ENCODE measurements at places on chromosomes 2 and 18.

DNA sequence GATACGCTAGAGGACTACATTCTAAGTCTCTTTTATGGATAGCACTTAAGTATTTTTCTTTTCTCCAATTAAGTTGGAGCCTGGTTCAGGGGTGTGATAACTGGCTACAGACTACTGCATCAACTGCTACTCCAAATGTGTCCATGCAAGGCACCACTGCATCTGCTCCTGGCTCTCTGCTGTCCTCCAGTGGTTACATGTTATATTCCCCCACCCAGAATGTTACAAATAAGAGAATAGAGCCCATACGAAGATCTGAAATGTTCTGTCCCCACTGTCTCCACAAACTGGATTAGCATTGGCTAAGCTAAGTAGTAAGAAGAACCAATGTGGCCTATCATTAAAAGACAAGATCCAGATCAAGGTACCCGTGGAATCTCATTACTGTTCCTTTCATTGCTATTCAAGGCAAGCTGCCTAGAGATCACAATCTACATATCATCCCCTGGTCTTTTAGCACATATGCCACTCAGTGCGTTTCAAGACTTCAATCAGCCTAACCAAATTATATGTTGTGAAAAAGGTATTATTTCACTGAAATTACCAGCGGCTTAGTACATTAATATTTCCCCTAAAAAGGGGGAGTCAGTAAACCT, 308.3 kb upstream of the SLC8A1 start:
- DNase-seq = peak; percentile 19

- DNase-seq = peak; percentile 56
These were observed 83.4 kb upstream of the RTN4 start for GRCh38 chr2:55133467-55134315.

GRCh38 chr2:91442246-91442905, 2750.9 kb downstream of the RPIA start:
- DNase-seq = peak; percentile 26

DNA sequence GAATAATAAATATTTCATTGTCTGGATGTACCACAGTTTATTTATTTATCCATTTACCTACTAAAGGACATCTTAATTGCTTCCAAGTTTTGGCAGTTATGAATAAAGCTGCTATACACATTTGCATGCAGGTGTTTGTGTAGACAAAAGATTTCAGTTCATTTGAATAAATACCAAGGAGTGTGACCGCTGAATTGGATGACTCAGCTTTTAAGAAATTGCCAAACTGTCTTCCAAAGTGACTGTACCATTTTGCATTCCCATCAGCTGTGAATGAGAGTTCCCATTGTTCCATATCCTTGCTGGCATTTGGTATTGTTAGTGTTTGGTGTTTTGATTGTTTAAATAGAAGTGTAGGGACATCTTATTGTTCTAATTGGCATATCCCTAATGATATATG, 36.2 kb upstream of the FMNL2 start:
- peak; percentile 33 for DNase-seq

GRCh38 chr2:96156011-96156820, 11.0 kb upstream of the DUSP2 start:
- no peak for DNase-seq

- DNase-seq = peak; percentile 2
These were observed 37.5 kb downstream of the SLC39A10 start for GRCh38 chr2:195694553-195694952.

DNA sequence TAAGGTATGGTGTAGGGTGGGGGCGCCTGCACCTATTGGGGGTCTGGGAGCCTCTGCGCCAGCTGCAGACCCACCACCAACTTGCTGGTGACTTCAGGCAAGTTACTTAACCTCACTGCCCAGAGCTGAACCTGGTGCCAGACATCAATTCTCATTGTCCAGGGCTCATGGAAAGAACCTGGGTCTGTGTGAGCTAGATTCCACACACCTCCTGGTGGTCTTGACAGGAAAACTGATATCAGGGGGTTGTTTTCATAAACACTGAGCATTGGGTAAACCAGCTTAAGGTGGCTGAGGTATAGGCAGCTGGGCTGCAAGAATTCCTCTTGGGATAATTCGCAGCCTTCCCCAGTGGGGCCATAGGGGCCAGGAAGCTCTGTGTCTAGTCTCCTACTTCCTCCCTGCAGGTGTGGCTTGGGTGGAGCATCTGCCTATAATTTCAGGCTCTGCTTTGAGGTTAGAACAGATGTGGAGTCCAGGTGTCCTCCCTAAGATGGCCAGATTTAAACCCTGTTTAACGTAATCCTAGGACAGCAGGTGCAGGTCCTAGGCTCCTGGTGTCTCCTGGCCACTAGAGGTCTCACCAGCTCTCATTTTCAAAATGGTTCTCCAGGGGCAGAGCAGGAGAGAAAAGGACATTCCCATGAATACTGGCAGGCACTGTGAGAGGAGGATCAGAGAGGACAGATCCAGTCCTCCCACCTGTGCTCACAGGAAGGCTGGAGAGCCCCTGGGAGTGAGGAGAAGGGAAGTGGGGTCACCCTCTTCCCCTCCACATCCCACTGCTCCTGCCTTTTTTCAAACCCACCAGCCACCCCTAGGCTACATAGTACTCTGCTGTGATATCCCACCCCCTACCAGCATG, 100.4 kb upstream of the SMAD2 start:
- peak; percentile 50 for DNase-seq

GRCh38 chr18:12520442-12520992, 112.8 kb downstream of the PRELID3A start:
- no peak for DNase-seq

DNA sequence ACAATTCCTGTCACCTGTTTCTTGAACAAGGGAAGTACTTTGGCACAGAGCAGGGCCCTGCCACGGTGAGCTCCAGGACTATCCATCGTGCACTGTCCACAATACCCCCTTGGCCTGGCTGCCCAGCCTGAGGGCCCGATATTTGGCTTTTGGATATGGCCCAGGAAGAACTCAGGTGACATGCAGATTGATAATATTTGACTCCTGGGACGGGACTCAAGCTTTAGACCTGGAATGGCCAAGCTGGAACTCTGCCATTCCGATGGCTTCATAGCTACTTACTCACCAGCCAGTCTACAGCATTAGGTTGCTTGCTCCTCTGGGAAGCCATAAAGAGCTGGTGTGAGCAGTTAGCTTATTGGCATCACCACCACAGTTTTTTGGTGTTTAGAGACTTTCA, 26.6 kb downstream of the EML6 start:
- no peak for DNase-seq

- peak; percentile 72 for DNase-seq
These were observed 96.0 kb downstream of the HNMT start for GRCh38 chr2:138060301-138060635.

DNA sequence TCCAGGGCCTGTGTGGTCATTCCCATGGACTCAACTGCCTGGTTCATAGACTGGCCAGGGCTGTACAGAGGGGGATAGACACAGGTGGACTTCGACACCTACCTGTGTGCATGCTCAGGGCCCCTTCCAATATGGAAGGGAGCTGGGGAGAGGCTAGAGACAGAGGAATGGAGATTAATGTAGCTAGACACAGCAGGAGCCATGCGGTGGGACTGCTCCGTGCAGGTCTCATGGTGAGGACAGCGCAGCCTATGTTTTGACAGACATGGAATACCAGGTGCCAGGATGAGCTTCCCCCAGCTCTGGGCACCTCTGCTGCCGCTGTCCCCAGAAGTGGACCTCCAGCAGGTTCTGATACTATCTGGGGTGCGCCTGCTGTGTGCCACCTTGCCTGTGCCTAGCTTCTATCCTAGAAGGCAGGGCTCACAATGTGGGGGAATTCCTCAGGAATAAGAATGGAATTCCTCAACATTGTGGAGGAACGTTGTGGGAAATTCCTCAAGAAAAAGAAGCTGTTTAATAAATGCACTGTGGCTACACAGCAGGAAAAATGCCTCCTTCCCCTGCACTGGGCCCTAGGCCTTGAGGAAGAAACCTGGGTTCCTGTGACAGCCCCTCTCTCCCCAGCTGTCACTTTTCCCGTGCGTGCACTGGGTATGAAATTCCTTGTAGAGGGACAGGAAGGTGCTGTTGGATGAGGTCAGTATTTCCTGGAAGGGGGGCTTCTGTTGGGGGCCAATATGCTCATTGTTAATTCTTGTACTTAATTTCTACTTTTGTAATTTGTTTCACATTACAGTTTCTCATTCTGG, 7.3 kb downstream of the IL1R1 start:
- no peak for DNase-seq

GRCh38 chr2:120271711-120272379, 19.2 kb downstream of the RALB start:
- no peak for DNase-seq

DNA sequence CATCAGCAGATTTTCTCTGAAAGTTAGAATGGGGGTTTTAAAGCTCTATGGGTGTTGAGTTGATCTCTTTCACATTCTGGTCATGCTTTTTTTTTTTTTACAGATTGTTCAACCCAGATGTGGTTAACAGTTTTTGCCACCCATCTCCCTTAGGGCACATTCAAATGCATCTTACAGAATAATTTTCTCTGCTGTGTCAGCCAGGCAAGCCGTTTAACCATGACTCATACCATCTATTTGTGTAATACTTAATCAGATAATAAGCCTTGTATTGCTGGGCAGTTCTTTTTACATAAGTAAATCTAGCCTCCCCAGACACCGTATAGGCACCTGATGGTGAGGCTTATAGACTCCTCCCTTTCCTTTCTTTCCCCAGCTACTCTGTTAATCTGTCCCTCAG, 62.0 kb downstream of the TGIF1 start:
- DNase-seq = peak; percentile 61

- peak; percentile 45 for DNase-seq
These were observed 5.8 kb downstream of the MAPRE3 start for GRCh38 chr2:26976237-26976636.

- DNase-seq = no peak
These were observed 65.5 kb downstream of the KCNE4 start for GRCh38 chr2:223117533-223117932.

GRCh38 chr2:168169097-168169745, 78.2 kb downstream of the STK39 start:
- no peak for DNase-seq

- DNase-seq = no peak
These were observed 9.4 kb downstream of the CAPG start for GRCh38 chr2:85400541-85401463.

GRCh38 chr2:209638346-209638745, 133.3 kb upstream of the UNC80 start:
- DNase-seq = peak; percentile 68

DNA sequence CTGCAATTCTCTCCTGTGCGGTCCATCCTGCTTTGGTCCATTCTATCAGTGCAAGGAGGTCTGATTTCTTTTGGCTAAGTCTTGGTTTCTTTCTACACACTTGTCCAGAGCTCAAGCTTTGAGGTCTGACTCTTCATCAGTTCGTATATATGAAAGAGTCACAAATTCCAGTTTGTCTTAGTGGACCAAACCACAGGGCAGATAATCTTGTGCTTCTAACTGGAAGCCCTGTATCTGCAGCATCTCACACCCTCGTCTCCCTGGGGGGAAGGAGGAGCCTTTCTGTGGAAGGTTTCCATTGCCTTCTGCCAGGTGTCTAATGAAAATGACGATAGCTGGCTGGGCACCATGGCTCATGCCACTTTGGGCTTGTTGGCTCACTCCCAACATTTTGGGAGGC, 148.5 kb downstream of the SPP2 start:
- no peak for DNase-seq

- no peak for DNase-seq
These were observed 2.1 kb downstream of the KCNG2 start for GRCh38 chr18:79799619-79800370.

DNA sequence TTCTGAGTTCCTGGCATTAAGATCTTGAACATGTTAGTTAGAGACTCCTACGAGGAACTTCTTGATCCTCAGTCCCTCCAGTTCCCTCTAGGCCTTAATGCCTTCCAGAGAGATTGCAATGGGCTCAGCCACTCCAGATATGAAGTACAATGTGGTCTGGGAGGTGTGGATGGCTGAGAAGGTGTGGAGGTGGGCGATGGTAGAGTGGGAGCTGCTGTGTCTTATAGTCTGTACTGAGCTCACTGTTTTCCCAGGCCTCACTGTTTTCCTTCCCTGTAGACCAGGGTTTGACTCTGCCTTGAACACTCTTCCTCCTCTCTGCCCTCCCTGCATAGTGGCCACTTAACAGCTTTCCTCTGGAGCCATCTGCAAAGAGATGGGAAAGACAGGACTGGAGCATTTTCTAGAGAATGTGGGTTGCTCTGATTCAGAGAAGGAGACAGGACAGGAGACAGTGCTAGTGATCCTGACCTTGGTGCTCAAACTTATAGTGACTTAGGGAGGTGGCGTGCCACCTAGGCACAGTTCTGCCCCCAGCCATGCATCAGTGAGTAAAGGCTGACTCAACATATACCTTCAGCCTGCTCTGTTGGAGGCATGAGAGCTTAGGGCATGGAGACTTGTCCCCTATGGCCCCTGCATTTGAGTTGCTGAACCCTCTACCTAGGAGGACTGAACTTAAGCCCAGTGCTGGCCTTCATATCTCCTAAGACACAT, 129.7 kb downstream of the TDRD15 start:
- DNase-seq = no peak

DNA sequence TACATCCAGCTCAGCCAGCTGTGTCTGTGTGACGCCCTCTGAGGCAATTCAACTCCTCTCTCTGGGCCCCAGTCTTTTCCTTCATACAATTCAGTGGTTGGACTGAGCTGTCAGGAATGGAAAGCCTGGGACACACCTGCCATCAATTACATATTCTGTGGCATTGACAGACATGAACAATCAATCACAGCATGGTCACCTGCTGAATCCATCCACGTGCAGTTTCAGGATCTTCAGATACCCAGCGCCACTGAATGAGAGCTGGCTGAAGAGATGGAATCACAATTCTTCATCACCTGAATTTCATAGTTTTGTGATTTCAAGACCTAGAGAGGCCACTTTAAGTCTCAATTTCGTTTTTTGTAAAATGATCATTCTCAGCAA, 5.1 kb downstream of the ADRA2B start:
- DNase-seq = no peak

DNA sequence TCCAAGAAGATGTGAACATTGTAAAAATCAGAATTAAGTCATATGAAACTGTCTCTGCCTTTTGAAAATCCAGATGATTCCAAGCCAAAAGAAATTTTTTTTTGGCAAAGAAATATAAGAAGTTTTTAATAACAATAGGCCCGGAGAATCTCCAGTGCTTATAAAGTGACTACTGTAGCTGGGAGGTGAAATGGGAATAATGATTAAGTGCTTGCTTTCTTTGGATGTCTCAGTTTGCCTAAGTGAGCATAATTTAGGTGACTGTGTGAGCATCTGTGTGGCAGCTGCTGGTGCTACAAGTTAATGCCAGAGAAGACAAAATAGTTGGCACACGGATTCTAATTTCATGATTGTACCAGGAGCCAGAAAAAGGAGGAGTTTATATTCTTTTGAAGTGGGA, 185.0 kb downstream of the LTBP1 start:
- DNase-seq = no peak

GRCh38 chr2:103295591-103295990, 533.8 kb downstream of the TMEM182 start:
- DNase-seq = no peak

- DNase-seq = no peak
These were observed 108.3 kb downstream of the SS18 start for GRCh38 chr18:25982153-25982552.

- DNase-seq = peak; percentile 13
These were observed 708.1 kb downstream of the SLC4A3 start for GRCh38 chr2:220335591-220335915.

Data from Daoy (cell line).